ENCODE measurements at places on chromosomes 1 and 21.

- no peak for DNase-seq
Observed at GRCh38 chr1:172641492-172641891, 17.4 kb upstream of the FASLG start.

GRCh38 chr1:41823471-41823870 lies 95.3 kb downstream of the HIVEP3 start:
- DNase-seq: no peak

DNA sequence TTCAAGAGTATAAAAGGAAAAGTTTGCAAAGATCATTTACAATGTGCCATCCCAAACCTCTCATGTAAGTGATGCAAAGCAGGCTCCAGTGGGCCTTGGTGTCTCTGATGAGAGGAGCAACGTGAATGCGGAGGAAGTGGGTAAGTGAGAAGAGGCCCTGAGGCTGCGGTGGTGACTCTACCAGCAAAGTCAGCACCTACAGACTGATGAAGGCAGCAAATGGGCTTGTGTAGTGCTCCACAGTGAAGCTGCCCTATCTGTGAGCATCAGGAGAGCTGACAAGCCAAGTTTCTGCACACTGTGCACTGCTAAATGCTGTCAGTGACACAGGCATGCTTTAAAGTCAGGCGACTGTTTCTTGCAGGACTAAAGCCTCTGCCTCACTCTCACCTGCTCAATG lies 15.6 kb upstream of the RAP1A start:
- peak; percentile 34 for DNase-seq

- no peak for DNase-seq
Observed at GRCh38 chr1:17359808-17360207, 12.2 kb upstream of the PADI6 start.

DNA sequence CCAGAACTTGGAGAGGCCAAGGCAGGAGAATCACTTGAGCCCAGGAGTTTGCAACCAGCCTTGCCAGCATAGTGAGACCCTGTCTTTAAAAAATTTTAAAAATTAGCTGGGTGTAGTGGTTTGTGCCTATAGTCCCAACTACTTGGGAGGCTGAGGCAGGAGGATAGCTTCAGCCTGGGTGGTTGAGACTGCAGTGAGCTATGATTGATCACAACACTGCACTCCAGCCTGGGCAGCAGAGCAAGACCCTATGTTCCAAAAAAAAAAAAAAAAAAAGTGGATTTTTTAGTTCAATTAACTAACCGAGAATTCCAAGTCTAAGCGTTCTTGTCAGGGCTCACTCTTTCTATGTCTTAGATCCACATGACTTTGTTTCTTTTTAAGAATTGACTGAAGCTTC lies 130.3 kb upstream of the NRIP1 start:
- DNase-seq: no peak

DNA sequence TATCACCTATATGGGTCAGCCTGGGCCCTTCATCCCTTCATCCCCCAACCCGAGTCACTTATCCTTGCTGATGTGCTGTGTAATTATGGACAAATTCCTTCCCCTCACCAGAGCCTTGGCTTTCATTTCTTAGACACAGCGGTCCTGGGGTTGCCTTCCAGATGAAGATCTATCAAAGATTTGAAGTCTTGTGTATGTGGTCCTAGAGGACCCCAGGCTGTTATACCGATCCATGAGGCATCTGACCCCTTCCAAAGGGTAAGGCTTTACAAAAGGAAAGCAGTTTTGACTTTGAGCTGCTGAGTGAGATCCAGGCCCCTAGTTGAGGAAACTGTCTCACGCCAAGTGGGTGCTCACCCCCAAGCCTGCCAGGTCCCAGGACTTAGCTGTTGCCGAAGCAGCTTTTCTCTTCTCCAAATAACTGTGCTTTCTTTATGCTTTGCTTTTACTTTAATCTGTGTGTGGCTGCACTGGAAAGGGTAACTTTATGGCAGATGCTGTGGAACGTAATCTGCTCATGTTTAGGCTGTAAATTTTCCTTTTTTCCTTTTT lies 37.6 kb downstream of the MAN1C1 start:
- no peak for DNase-seq

GRCh38 chr1:192453360-192453992 lies 122.1 kb upstream of the RGS1 start:
- no peak for DNase-seq

- no peak for DNase-seq
Observed at GRCh38 chr1:52003877-52004276, 13.4 kb upstream of the RAB3B start.

DNA sequence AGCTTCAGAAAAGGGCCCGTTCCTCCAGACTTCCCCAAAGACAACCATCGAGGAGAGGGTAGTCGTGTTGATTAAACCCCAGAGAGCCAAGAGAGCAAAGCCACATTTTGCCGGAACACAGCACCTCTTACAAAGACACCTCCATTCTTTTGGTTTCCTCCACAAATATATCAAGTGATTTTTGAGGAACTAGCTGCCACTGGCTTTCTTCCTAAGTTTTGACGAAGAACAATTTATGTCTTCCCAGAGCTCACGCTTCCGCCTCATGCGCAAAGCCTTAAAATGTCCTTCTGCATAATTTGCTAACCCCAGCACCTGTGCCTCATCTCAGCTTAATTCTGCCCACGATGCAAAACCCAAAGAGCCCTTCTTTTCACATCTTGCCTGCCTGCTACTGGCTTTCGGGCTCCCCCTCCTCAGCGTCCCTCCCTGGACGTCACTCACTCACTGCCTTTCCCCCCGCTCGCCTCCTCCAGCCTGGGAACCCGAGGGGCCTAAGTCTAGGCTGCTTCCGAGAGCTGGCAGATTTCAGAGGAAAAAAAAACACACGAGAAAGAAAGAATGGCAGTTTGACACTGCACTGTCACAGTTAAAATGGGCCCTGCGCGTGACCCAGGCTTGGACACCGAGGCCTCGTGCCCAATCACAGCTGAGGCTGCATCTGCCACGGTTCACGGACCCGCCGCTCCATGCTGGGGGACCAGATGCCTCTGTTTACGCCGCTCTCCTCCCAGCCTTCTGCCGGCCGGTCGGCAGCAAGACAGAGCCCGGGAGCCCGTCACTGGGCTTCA lies 77.6 kb upstream of the IFNAR2 start:
- DNase-seq: no peak

- no peak for DNase-seq
Observed at GRCh38 chr1:82139751-82140468, 339.2 kb downstream of the ADGRL2 start.

- no peak for DNase-seq
Observed at GRCh38 chr1:177983482-177984135, 13.8 kb upstream of the SEC16B start.

GRCh38 chr1:43992232-43992995 lies 1.0 kb downstream of the CCDC24 start:
- DNase-seq: no peak

- DNase-seq: no peak
Observed at GRCh38 chr1:46646331-46646730, 21.8 kb downstream of the ATPAF1 start.

- DNase-seq: no peak
Observed at GRCh38 chr21:45580576-45581321, 38.5 kb upstream of the SLC19A1 start.

DNA sequence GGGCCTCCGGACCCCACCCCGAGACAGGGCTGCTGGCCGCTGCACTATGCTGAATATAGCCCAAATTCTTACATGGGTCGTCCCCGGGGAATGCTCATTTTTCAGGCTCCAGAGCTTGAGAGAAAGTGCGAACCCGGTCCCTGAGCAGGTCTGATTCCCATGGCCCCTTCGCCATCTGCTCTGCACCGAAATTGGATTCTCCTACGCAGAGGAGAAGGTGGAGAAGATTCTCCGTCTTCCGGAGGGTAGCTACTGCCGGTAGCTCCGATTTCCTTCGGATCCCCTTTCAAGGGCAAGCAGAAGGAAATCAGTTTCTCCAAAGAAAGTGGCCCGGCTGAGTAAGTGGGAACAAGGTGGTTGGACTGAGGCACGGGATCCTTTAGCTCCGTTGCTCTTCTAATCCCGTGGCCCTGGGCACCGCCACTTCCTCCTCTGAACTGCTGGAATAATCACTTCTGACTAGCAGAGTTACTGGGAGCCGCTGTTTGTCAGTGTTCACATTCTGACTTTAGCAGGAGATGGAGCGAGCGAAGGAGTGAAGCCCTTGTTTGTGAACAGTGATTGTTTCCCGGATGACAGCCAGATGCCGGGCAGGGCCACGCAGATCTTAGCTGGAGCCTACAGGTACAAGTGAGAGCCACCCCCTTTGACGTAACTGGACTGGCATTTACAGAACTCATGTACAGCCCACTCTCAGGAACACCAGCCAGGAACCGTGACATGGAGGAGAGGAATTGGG lies 1.1 kb upstream of the ZNF496 start:
- DNase-seq: no peak

- no peak for DNase-seq
Observed at GRCh38 chr1:113659556-113659955, 99.7 kb downstream of the PHTF1 start.
